ENCODE measurements at places on chromosomes 4 and X.

- DNase-seq = peak; percentile 62
Measured at GRCh38 chr4:164731827-164732474, 22.0 kb upstream of the SMIM31 start.

DNA sequence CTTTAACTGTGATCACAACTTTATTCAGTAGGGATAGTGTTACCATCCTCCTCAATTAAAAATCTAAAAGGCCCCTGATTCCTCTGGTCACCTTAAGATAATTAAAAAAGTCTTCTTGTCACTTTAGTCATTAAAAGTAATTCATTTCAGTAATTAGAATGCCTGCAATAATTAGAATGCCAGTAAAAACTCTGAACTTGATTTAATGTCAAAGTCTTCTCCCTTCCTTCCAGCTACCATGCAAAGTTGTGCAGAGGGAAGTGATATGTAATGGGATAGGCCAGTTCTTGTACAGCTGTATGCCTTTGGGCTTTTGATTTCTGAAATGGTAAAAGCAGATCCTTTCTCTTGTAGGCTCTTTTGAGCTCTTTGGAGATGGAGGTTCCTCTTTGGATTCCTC lies 417.2 kb downstream of the ADAM29 start:
- no peak for DNase-seq

DNA sequence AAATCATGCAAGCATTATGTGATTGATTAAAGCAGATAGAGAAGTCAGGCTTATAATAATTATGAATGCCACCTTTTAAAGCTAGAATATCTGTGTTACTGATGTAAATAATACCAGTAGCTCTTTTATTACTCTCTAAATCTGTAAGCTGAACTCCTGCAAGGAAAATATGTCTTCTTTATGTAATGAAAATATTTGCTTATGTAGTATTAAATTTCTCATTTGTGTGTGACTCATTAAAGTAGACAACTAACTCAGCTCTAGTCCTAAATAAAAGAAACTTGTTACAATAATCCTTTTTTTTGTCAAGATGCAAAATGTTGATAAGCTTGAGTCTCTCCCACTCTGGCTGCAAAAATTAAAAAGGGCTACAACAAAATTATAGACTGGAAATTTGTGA lies 137.7 kb upstream of the FAT1 start:
- DNase-seq = no peak

DNA sequence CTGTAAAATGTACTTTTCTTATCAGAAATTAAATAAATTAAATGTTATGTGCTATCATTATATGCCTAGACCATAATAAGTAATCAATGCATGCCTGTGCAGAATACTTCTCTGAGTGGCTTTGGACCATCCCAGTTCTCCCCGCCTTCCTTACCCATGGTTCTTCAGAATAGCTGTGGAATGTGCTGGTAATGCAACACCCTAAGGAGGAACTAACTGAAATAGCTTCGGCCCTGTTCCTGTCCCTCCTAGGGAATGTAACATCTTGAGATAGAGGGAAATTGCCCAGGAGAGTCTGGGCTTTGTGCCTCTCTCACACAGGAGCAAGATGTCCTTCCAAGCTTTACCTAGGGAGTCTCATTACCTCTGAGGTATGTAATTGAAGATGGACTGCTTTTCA lies 693.6 kb upstream of the HS3ST1 start:
- DNase-seq = no peak

DNA sequence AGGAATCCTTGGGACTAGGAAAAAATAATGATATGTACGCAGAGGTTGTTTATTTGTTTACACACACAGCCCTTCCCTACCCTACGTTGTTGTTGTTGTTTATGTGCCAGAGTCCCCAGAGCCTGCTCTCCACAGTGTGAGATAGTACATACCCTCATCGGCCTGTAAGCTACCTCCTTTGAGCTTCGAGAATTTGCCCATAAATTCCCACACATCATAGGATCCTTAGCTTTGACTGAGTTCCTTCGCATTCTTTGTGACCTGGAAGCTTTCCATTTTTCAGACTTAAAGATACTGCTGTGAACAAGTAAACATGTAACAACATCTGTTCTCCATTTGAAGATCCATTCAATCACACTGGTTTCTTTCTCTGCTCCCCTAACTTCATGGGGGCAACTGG lies 114.5 kb downstream of the IRF2 start:
- DNase-seq = no peak
